ENCODE measurements at places on chromosomes 2 and 18.

- DNase-seq = no peak
These were observed 574.5 kb upstream of the ZEB2 start for GRCh38 chr2:145094370-145094769.

DNA sequence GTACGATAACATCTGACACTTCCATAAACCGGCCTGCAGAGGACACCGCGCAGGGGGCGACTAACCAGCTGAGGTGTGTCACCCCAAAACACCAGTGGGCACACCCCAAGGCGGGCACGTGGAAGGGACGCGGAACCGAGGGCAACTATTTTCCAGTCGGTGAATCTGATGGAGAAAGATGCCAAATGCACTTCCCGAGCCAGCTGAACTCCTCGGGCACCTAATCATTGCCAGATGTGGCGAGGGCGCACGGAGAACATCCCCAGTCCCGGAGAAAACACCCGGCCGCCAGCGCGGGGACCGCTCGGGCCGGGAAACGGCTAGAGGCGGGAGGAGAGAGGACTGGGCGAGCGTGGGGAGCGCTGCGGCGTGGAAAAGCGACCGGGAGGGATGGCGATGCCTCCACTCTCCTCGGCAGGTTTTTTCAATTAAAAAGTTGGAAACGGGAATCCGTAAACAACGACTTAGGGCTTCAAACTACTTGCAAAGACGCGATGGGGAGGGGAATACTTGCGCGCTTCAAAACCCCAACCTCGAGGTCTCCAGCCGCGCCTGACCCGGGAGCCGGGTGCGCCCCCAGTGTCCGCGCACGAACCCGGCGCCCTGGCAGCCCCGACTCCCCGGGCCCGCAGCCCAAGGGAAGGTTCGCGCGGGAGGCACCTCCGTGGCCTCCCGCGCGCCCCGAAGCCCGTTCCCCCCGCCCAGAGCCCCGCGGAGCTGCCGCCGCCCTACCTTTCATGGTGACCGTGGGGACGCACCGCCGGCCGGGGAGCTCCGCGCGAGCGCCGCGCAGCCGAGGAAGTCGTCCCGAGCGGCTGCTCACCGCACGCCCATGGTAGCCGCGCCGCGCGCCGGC lies 497 bp downstream of the COLEC12 start:
- DNase-seq = no peak

DNA sequence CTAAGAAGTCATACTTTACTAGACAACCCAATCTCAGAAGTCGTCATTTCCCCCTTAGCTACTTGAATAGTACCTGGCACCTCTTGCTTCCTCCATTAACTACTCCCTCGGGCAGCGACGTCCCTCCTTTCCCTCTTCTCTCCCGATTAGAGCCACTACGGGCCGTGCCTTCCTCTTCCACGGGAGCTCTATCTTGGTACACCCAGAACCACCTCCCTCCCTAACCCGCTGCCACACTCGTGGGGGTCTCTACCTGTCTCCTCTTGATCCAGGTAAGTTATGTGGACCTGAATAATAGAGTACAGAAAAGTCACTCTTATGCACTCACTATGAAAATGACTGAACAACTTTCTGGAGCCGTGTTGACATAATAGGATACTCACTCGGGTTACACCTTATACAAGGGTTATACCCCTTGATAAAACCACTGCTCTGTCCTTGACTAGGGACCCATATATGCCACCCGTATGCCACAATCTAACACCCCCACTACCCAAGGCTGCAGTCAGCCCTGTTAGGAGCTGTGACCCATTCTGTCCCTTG lies 595 bp upstream of the HDHD2 start:
- no peak for DNase-seq

- peak; percentile 40 for DNase-seq
These were observed at the start of gene GPR17 for GRCh38 chr2:127645395-127646291. GPR17 (plus strand) TSS chr2:127646153; CDS start chr2:127650736, 4,583 bp downstream.

GRCh38 chr2:17518212-17519154 lies at the start of gene RAD51AP2:
RAD51AP2 (minus strand) TSS chr2:17518440; CDS start chr2:17518415, 25 bp downstream.
- DNase-seq = peak; percentile 63

DNA sequence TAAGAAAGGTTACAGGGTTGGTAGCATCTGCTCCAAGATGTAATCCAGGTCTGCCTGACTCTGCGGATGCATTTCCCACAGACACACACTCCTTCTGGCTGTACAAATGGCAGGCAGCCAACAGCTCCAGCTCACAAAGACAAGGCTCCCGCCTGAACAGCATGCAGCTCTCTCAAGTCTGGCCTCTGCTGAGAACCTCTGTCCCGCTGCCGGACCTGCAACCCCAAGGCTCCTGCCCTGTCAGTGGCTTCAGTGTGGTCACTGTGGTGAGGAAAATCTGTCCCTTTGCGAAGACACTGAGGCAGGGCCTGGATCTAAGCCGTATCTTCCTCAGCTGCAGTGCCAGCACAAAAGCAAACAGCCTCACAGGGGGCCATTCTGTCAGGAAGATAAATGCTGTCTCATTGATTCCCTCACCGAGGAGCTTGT lies 469.3 kb upstream of the MEX3C start:
- peak; percentile 30 for DNase-seq

DNA sequence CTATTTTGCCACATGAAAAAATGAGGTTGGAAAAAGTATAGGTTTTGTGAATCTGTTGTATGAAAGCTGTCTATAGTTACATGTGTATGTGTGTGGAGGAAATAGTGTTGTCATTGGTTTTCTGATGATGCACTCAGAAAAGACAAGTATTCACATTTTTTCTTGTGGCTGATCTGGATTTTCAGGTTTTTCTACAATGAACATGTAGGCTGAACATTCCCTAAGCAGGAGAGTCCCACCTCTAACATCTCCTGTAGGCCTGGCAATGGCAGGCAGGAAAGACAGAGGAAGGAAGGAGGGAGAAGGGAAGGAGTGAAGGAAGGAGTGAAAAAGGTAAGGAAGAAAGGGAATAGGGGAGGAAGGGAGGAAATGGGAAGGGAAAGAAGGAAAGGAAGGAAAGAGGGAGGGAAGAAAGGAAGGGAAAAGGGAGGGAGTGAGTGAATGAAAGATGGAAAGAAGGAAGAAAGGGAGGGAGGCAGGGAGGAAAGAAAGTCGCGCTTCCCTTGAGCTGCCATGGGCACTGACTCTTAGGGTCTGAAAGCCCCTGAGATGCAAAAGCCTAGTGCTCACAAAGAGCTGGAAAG lies 495 bp upstream of the IL36RN start:
- no peak for DNase-seq

DNA sequence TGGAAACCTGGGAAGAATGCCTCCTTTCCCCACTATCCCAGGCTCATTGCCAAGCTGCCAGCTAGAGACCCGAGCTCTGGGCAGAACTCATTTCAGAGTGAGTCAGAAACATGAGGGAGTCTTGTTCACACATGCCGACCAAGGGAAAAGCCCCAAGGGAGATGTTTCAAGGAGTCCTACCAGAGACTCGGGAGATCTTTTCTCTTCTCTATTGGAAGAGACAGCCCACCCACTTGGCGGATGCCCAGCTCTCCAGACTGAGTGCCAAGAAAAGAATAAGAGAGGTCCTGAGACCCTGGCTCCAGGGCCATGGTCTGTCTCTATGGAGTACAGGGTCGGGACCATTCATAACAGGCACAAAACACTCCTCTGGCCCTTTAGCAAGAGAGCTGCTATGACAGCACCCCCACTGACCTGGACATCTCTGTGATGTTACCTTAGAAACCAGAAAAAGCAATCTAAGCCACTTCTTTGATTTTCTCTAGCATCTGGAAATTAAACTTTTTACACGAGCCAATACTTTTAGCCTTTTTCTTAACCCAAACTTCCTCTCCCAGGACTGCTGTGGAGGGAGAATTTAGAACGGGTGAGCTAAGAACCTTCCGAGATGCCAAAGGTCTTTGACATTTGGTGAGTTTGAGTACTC lies 18.5 kb upstream of the IGFBP5 start:
- peak; percentile 44 for DNase-seq

GRCh38 chr2:145587922-145588321 lies 1068.0 kb upstream of the ZEB2 start:
- DNase-seq = no peak

DNA sequence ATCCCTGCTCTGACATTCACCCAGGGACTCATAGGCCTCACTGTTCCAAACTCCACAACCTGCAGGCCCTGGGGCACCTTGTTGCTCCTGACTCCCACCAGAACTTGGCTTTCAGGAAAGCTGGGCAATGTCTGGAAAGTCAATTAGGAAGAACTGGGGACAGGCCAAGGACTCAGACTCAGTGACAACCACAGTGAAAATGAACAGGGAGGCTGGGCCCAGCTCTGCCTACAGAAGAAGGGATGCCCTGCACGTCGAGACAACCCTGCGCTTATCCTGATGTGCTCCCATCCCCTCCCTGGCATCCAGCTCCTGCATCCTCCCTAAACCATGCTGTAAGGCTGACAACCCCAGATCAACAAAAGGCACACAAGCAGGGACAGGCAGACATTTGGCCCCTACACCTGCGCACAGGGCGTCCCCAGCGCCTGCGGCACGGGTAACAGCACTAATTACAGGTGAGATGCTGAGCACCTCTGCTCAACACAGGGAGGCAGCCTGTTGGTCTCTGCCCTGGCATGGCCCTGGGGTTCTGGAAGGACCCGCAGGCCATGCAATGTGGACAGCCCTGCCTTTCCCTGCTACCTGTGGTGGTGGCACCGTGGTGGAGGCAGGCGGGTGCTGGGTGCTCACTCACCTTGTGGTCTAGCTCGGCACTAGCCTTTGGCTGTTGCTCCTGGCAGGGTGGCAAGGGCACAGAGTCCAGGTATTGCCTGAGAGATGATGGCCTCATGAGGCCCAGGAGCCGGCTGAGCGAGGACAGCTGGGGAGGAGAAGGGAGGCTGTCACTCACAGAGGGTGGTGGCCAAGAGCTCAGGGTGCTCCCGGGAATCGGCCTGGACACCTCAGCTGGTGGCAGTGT lies 23.6 kb upstream of the SEMA4C start:
- DNase-seq = no peak

DNA sequence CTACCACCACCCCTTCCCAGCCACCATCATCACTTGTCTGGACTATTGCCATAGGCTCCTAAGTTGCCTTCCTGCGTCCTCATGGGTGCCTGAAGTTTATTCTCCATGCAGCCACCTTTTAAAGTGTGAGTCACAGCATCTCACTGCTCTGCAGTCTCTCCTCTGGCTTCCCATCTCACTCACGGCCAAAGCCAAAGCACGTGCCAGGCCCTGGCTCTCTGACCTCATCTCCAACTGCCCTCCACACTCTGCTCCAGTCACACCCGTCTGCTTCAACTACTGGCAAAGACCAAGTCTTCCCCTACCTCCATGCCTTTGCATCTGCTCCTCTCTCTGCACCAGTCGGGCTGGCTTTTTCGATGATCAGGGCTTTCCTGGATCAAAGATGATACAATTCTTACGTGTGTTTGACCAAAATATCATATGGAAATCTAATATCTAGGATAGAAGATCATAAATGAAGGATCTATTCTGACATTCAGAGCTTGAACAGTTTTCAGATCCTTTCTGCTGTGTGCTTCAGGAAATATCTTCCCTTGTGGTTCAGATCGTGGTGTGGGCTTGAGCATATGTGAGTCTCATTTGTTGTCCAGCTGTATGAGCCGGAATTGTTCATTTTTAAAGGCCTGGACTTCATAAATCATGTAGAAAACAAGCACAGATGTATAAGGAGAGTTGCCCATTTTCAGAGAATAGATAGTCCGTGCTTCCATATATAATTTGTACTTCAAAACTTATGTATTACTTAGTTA lies 175.6 kb downstream of the PRKCE start:
- DNase-seq = peak; percentile 21

DNA sequence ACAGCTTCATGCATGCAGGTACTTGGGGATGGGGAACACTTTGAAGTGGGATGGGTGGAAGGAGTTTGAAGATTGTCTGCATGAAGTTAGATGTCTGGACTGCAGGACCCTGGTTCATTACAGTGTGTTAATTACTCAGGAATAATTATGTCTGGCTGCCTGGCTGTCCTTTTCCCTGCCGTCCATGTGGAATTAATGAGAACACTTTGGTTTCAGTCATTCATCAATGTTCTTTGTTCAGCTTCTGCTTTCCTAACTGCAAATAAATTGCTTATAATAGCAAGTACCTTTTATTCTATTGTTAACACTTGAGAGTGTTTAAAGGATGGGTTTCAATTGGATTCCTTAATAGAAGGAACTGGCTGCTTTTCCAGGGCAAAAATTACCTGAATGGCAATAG lies 35.8 kb downstream of the MTCL1 start:
- no peak for DNase-seq

GRCh38 chr2:52571380-52572347 lies 1195.9 kb upstream of the CHAC2 start:
- DNase-seq = no peak

DNA sequence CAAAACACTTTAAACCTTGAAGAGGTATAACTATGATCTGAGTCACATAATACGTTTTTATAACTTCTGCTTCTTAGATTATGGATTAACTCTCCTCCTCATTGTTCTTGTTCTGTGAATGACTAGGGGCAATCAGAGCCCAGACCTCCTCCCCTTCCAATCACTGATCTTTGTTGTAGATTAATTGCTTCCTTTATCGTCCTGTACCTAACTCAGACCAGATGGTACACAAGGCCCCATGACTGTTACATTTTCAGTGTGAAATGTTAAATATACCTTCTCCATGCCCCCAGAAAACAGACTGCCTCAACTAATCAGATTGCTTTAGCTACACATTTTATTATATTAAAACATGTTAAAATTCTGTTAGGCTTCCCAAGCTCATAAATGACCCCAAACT lies 211.7 kb downstream of the RNF152 start:
- DNase-seq = no peak
